Suprapubic skin (tissue), 4 donors: ENCODE measurements at places on chromosomes 5 and 9.

DNA sequence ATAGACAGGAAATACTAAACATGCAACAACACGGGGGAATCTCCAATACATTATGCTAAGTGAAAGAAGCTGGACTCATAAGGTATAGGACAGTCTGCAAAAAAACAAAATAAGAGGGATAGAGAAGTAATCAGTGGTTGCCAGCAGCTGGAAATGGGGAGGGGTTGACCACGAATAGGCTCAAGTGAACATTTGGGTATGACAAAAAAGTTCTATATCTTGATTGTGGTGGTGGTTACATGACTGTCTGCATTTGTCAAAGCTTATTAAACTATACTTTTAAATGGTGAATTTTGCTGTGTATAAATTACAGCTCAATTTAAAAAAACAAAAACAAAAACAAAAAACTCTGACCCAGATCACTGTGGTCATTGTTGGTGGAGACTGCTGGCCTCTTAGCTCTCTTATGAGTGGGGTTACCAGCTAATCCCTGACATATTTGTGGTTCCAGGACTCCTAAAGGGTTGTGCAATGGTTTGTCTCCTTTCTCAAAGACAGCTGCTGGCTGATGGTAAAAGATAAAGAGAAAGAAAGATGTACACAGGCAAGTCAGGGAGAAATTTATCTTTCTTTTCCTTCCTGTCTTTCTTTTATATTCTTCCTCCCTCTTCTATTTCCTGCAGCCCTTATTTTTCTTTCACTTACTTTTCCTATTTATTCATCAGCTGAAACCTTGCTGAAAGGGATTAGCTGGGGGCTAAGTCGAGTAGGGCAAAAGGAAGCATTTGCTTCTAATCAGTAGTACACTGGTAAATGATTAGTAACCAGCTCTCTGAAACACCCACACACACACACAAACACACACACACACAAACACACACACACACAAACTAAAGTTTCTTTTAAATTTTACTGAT, 42.6 kb upstream of the APC start:
- no peak overlapping the region for H3K4me3 ChIP-seq
- no peaks in the 10 kb centered on the region for H3K4me1 ChIP-seq
- H3K27me3 ChIP-seq: no peaks in the 10 kb centered on the region
- no peak for DNase-seq
- H3K27ac ChIP-seq: no peak overlapping the region
- H3K36me3 ChIP-seq: no peaks in the 10 kb centered on the region

DNA sequence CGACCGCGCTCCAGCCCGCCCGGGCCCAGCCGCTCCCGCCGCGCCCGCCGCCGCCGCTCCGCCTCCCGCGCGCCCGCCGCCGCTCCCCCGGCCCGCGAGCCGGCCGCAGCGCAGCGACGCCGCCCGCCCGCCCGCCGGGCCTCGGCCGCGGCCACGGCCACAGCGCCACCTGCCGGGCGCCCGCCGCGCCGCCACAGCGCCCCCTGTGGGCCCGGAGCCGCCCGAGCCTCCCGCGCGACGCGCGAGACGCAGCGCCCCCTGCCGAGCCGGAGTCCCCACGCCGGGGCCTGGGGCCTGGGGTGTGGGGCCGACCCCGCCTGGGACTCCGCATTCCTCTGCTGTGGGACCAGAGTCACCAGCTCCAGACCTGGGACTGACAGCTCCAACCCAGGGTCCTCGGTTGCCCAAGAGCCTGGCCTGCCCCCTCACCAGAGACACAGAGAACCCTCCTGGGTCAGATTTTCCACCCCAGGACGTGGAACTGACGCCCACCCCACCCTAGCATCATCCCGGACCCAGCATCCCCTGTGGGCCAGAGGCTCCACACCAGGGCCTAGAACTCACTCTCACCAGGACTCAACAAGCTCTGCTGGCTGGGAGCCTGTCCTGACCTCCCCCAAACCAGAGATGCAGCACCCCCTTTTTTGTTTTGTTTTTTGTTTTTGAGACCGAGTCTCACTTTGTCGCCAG, at the start of gene RAPGEF1:
TSS of gene RAPGEF1 (minus strand) at position 118 of the 690 bp plus-strand sequence. CDS start 246 bp downstream, outside the sequence.
- no peaks in the 10 kb centered on the region for H3K36me3 ChIP-seq
- no peak for DNase-seq
- peak within 1 kb of the TSS; percentile 94 for H3K27ac ChIP-seq
- H3K27me3 ChIP-seq: no peaks in the 10 kb centered on the region

- DNase-seq: no peak
- H3K4me3 ChIP-seq: no peak overlapping the region
- H3K27ac ChIP-seq: no peak overlapping the region
These were observed 67.8 kb upstream of the SLC25A51 start for GRCh38 chr9:37971691-37972090.

DNA sequence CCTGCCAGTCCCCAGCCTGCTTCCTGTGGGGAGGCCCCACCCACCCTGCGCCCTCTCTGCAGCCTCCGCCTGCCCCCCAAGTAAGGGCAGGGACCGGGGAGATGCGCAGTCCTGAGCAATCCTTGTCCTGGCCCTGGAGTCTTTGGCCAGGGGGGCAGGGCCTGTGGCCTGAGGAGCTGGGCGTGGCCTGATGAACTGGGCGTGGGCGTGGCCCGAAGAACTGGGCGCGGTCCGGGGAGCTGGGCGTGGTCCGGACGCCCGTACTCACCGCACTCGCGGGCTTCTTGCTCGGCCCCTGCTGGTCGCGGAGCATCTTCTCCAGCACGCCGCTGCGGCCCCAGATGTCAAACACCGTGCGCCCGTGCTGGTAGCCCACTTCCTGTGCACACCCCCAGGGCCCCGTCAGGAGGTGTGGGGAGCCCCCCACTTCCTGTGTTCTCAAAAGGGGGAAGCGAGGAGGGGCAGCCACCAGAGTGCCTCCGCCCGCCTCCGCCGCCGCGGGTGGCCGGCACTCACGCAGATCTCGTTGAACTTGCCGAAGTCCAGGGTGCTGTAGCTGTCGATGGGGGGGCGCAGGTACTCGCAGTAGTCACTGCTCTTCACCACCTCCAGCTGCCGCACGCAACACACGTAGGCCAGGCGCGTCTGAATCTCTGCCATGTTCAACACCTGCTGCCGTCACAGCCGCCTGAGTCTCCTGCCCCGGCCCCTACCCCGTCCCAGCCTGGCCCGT, 2.7 kb upstream of the NSMF start:
- H3K27me3 ChIP-seq: no peaks in the 10 kb centered on the region
- no peak overlapping the region for H3K27ac ChIP-seq
- H3K4me1 ChIP-seq: peaks cover 31% of the 10 kb centered on the region
- H3K4me3 ChIP-seq: no peak overlapping the region
- H3K36me3 ChIP-seq: peaks cover 24% of the 10 kb centered on the region

DNA sequence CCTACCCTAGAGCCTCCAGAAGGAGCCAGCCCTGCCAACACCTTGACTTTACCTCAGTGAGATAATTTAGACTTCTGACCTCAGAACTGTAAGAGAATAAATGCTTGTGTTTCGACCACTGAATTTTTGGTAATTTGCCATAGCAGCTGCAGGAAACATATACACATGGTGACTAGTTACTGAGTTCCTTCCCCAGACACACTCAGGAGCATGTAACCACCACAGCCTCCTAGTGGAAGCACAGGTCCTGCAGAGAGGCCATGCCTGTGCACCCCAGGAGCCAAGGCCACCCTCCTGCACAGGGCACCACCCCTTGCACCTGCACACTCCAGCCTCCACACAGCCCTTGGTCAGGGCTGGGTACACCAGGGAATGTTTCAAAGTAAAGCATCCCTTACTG, 7.6 kb upstream of the CAMSAP1 start:
- H3K36me3 ChIP-seq: peaks cover 56% of the 10 kb centered on the region
- H3K27me3 ChIP-seq: no peaks in the 10 kb centered on the region
- peaks cover 2% of the 10 kb centered on the region for H3K4me1 ChIP-seq
- no peak overlapping the region for H3K27ac ChIP-seq
- peak; percentile 26 for DNase-seq
